Endothelial cell (in vitro differentiated cells): ENCODE measurements at places on chromosomes 2 and 18.

- no peaks in the 10 kb centered on the region for H3K36me3 ChIP-seq
- H3K27ac ChIP-seq, result no peak overlapping the region
- H3K4me3 ChIP-seq, result no peak overlapping the region
- H3K4me1 ChIP-seq, result no peaks in the 10 kb centered on the region
These were observed 517.9 kb downstream of the PLCL1 start for GRCh38 chr2:198322275-198322674.

- H3K36me3 ChIP-seq, result no peaks in the 10 kb centered on the region
- H3K4me1 ChIP-seq, result no peaks in the 10 kb centered on the region
- no peak overlapping the region for H3K4me3 ChIP-seq
- no peak overlapping the region for H3K27ac ChIP-seq
- DNase-seq, result no peak
These were observed 297.7 kb downstream of the MTX2 start for GRCh38 chr2:176566961-176567360.

DNA sequence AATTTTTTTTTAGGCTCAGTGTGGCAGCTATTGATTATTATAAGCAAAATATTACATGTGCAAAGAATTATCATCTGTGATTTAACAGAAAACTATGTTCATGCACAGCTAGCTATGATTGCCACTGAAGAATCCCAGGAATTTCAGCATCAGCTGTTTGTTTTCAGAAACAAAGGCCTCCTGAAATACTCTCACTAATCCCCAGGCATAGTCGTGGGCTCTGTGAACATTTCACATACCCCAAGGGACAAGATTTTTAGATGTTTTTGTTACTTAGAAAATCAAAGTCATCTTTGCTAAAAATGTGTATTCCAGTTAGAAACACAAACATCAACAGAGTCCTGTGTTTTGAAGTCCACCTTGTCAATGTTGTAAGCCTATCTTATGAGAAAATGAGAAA is 156.1 kb downstream of the MYO1B start:
- H3K36me3 ChIP-seq, result peaks cover 27% of the 10 kb centered on the region
- H3K27ac ChIP-seq, result peak overlapping the region; percentile 65
- H3K4me1 ChIP-seq, result no peaks in the 10 kb centered on the region
- DNase-seq, result no peak

DNA sequence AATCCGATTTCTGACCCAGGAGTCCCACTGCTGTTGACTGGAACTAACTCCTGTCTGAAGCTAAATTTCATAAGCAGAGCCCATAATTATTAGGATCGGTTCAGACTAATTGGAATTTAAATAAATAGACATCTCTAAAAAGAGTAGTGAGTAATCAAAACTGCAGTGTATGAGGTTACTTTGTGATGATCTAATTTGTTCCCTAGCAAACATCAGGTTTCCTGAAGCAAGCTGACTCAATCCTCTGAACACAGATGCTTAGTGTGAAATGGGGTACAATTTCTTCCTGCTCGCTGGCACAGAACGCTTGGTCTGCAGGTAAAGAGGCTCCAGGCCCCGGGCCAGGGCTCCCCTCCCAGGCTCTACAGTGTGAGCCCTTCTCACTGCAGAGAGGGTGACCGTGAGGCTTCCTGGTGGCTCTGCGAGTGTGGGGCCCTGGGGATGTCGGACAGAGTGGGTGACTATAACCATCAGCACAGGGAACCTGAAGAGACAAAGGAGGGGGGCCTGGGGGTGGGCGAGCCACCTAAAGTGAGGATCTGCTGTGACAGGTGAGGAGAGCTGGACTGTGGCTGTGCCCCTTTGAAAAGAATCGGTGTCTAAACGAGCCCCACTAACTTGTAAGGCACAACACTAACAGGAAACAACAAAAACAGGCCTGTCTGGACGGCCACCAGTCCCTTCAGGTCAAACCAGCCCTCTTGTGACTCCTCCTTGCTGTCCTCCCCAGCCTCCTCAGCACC is 20.2 kb downstream of the CHST10 start:
- H3K27me3 ChIP-seq, result peaks cover 5% of the 10 kb centered on the region
- no peaks in the 10 kb centered on the region for H3K4me1 ChIP-seq
- no peak for DNase-seq
- no peak overlapping the region for H3K4me3 ChIP-seq

DNA sequence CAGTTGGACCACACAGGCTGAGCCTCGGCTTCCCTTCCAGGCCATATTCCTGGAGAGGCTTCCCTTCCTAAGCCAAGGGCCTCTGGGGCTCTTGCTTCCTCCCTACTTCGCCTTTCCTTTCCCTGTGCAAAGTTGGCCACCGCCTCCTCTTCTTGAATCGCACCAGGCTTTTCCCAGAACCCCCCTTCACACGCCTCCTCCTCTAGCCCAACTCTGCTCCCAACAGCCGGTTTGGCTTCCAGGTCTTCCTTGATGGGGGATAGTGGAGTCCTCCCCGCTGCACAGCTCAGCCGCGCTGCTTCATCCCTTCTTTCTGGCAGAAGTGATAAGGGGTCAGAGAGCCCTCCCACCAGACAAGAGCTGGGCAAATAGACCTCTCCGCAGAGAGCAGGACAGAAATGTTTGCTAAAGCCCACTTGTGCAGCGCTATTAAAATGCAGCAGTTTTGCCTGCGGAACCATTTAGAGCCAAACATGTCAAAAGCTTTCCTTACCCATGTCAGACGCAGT is 56.4 kb downstream of the SNORC start:
- H3K4me3 ChIP-seq, result peak overlapping the region; percentile 79
- peaks cover 7% of the 10 kb centered on the region for H3K36me3 ChIP-seq
- no peak overlapping the region for H3K27ac ChIP-seq
- peaks cover 24% of the 10 kb centered on the region for H3K27me3 ChIP-seq
- H3K4me1 ChIP-seq, result peaks cover 7% of the 10 kb centered on the region
- no peak for DNase-seq

DNA sequence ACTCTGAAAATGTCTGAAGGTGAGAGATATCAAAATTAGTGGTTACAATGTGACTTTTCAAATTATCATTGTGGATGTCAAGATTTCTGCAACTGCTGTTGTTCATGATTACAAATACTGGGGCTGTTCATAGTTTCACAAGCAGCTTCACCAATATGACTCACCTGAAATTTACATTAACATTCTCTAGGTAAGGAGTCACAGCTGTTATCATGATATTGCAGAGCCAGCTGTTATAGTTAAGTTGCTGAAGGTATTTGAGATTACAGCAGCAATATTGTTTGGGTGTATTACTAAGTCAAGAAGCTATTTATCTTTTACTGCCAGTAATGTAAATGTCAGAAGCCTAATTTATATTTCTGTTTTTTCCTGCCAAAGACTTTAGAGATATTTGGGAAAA is 140.0 kb downstream of the MC4R start:
- H3K27me3 ChIP-seq, result no peaks in the 10 kb centered on the region
- H3K36me3 ChIP-seq, result no peaks in the 10 kb centered on the region
- H3K4me1 ChIP-seq, result no peaks in the 10 kb centered on the region

- no peaks in the 10 kb centered on the region for H3K27me3 ChIP-seq
- no peak overlapping the region for H3K27ac ChIP-seq
- no peak for DNase-seq
- no peaks in the 10 kb centered on the region for H3K36me3 ChIP-seq
These were observed 19.7 kb downstream of the CLUL1 start for GRCh38 chr18:616380-616995.

DNA sequence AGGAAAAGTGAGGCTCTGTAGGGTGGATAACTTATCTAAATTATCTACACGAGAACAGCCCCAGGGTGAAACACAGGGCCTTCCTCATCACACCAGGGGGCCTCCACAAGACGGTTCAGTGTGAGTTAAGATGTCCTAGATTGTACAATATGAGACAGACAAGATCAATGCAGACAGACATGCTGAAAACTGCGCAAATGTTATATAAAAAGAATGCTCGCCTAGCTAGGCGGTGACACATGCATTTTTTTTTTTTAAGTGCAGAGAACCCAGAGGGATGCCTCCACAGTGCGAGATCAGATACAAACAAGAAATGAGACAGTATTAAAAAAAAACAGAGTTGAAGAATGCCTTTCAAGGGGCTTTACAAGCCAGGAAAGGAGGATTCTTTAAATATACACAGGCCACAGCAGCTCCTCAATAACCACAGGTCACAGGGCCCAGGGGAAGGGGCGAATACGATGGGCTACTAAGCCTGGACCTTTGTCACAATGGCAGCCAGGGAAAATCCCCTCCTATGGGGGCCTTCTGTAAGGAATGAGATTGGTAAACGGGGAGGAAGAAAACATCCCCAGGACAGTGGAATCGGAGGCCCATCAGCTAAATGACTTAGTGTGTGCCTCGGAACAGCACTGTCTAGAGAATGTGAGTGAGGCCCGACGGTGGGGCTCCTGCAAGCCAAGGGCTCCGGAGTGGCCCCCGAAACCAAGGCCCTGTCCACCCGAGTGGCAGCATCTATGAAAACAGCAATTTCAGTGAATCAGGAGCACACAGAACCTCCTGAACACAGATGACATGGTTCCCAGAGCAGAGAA is 48.9 kb downstream of the ADCY3 start:
- H3K27ac ChIP-seq, result no peak overlapping the region
- DNase-seq, result no peak
- peaks cover 13% of the 10 kb centered on the region for H3K4me1 ChIP-seq
- no peak overlapping the region for H3K4me3 ChIP-seq
- peaks cover 6% of the 10 kb centered on the region for H3K27me3 ChIP-seq
- peaks cover 18% of the 10 kb centered on the region for H3K36me3 ChIP-seq

DNA sequence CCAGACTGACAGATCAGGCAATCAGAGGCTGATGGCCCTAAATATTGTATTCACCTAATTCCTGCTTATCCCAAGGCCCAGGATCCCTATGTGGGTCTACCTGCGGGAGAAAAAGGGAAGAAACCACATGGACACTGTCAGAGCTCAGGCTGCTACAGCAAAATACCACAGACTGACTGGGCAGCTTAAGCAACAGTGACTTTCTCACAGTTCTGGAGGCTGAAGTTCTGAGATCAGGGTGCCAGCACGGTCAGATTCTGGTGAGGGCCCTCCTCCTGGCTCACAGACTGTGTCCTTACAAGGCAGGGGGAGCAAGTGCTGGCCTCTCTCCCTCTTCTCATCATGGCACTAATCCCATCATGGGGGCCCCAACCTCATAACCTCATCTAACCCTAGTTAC is 181.7 kb downstream of the TMEM163 start:
- no peak overlapping the region for H3K4me3 ChIP-seq
- DNase-seq, result no peak
- H3K27me3 ChIP-seq, result peaks cover 13% of the 10 kb centered on the region
- H3K4me1 ChIP-seq, result peaks cover 22% of the 10 kb centered on the region
- peak overlapping the region; percentile 53 for H3K27ac ChIP-seq

GRCh38 chr2:3307901-3308300 is 69.7 kb downstream of the EIPR1 start:
- H3K27me3 ChIP-seq, result peaks cover 2% of the 10 kb centered on the region
- H3K4me3 ChIP-seq, result no peak overlapping the region
- no peak overlapping the region for H3K27ac ChIP-seq

GRCh38 chr2:55054106-55054875 is 4.0 kb upstream of the RTN4 start:
- H3K27me3 ChIP-seq, result peaks cover 7% of the 10 kb centered on the region
- H3K4me3 ChIP-seq, result no peak overlapping the region
- peaks cover 10% of the 10 kb centered on the region for H3K4me1 ChIP-seq
- H3K27ac ChIP-seq, result no peak overlapping the region

DNA sequence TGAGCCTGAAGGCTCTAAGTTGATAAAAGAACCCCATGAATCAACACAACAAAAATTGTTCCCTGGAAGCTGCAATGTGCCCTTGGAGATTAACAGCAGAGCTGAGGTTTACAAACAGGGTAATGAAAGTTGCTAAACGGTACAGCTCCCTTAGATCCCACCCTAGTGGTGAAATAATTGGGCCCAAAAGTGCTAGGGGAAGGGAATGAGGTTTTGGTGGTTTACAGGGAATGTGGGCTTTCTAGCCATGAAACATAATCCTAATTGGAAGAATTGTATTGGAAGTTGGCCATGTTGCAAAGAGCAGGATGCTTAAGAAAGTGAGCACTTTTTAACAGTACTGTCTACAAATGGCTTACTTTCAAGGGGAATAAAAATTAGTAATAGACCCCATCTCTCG is 180.2 kb upstream of the SMIM21 start:
- H3K36me3 ChIP-seq, result no peaks in the 10 kb centered on the region
- H3K4me1 ChIP-seq, result peaks cover 7% of the 10 kb centered on the region
- no peaks in the 10 kb centered on the region for H3K27me3 ChIP-seq
- no peak for DNase-seq
- no peak overlapping the region for H3K27ac ChIP-seq

DNA sequence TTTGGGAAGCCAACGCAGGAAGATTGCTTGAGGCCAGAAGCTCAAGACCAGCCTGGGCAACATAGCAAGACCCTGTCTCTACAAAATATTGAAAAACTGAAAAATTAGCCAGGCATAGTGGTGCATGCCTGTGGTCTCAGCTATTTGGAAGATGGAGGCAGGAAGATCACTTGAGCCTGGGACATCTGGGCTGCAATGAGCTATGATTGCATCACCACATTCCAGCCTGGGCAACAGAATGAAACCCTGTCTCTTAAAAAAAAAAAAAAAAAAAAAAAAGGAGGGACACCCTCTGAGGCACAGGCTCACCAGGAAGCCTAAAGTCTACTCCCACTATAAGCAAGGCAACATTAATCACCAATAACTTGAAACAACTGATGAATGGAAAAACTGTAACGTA is 151.1 kb downstream of the CCDC148 start:
- DNase-seq, result no peak
- no peak overlapping the region for H3K27ac ChIP-seq
- H3K4me3 ChIP-seq, result no peak overlapping the region
- no peaks in the 10 kb centered on the region for H3K27me3 ChIP-seq
- no peaks in the 10 kb centered on the region for H3K4me1 ChIP-seq

DNA sequence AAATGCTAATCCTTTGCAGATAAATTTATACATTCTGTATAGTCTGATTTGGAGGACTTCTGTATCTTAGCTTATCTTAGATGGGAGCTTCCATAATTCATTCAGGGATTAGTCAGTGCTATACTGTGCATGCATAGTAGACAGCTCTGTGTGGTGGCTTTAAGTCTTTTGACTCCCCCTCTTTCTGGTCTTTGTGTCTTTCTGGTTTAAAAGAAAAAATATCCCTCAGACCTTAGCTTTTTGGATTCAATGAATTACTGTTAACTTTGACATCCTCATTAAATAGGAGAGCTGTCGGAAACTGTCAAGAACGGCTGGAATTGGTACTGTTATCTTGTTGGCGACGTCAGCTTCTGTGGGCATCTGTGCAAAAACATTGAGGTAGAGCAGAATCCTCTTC is 130.4 kb downstream of the SPTBN1 start:
- H3K36me3 ChIP-seq, result peaks cover 24% of the 10 kb centered on the region
- peaks cover 82% of the 10 kb centered on the region for H3K4me1 ChIP-seq
- DNase-seq, result no peak
- H3K4me3 ChIP-seq, result no peak overlapping the region

- no peaks in the 10 kb centered on the region for H3K36me3 ChIP-seq
- peak; percentile 52 for DNase-seq
- no peaks in the 10 kb centered on the region for H3K4me1 ChIP-seq
- peak overlapping the region; percentile 70 for H3K4me3 ChIP-seq
These were observed 124.1 kb downstream of the ANKRD30BL start for GRCh38 chr2:132037527-132038178.

DNA sequence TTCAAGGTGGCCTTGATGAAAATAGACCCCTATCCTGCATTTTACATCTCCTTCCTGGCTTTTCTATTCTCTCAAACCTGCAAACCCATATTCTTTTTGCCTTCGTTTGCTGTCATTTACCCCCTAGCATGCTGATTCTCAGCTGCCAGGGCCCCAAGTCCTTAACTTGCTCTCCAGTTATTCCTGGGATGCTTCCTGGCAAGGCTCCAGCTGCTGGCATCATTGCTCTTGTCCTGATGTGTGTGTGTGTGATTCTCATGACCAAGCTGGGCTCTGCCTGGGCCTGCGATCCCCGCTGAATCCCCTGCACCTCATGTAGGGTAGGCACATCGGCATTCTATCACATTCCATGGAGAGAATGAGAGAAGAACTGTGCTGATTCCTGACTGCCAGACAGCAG is 11.9 kb downstream of the NPAS2 start:
- peaks cover 7% of the 10 kb centered on the region for H3K4me1 ChIP-seq
- H3K27me3 ChIP-seq, result no peaks in the 10 kb centered on the region
- no peak overlapping the region for H3K27ac ChIP-seq
- H3K36me3 ChIP-seq, result peaks cover 16% of the 10 kb centered on the region
- H3K4me3 ChIP-seq, result no peak overlapping the region
